ENCODE measurements at places on chromosomes 1 and 21.

DNA sequence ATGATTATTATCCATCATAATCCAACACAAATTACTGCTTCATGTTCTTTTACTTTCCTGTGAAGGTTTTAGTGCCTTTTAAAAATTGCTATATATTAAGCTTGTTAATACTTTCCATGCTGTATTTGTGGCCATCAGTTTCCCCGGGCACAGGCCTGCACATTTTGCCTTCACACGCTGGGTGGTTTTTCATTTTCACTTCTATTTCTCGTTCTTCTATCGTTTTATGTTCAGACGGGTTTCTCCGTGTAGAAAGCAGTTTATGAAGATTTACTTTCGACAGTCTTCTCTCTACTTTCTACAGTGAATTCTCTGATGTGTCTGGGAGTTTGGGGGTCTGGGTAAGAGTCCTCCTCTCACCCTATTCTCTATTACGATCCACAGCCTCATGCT is 9.5 kb downstream of the RUNX3 start:
- DNase-seq: no peak

DNA sequence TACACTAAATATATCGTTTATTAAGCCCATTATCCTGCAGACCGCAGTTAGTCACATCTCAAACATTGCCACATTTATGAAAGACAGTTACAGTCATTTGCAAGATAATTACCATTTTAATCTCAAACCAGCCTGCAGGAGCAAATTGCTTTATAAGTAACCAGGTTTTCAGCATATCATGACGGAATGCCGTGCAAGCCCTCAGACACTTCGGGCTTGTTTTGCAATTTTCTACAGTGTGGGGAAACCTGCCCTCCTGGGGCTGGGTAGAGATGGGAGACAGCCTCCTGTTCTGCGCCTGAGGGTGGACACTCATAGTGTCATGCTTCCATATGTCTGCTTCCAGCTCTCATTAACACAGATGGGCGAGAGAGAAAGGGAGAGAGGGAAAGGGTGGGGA is 563.9 kb downstream of the NPHP4 start:
- no peak for DNase-seq

DNA sequence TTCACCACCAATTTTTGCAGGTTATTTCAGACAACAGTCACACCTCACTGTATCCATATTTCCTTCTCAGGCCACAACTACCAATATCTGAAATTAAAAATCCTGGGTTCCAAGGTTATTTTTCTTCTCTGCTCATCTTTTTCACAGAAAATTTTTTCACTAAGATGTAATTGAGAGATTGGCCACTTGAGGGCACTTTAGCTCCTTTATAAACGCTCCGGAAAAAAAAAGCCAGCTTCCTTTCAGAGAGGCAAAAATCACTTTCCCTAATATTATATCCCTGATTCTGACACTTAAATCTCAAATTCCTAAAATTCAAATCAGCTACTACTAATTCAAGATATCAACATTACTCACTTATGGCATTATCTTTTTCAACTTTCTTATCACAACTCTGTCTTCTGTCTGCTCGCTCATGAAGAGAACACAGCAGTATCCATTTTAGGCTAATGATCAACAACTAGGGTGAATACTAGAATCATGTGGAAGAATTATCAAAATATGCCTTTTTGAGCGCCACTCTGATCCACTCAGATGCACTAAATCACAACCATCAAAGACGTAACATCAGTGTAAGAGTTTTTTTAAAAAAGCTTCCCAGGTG is 101.4 kb upstream of the RGS1 start:
- DNase-seq: peak; percentile 8

DNA sequence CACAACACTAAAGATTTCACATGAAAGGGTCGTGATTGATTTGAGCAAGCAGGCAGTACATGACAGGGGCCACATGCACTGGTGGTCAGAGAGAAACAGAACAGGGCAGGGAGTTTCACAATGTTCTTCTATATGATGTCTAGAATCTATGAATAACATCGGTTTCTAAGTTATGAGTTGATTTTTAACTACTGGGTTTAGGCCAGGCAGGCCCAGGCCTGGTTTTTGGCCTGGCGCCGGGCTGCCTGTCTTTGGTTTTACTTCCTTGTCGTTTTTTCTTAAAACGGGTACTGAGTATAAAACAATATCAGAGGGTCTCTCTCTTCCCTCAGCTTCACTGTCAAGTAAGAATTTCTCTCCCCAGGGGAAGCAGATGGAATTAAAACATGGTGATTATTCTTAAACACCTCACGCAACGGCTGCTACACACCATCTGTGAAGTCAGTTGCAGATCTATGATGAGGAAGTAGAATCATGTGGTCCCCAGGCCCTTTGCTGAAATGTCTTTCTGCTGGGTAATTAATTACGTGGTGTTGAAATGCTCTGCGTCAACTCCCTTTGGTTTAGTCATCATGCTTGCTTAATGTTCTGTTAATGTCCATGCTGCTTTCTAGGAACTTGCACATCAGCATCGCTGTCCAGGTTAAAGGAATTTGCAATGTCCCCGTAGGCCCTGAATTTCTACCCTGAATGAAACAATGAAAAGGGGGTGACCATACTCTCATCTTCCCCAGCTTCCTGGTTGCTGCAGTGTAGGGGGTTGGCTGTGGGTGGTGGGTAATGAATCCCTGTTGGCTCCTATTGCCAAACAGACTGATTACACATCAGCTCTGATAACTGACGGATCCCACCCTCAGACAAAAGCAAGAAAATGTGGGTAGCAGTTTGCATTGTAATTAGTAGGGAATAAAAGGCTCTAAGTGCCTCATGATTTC is 70.3 kb downstream of the SERINC2 start:
- no peak for DNase-seq

DNA sequence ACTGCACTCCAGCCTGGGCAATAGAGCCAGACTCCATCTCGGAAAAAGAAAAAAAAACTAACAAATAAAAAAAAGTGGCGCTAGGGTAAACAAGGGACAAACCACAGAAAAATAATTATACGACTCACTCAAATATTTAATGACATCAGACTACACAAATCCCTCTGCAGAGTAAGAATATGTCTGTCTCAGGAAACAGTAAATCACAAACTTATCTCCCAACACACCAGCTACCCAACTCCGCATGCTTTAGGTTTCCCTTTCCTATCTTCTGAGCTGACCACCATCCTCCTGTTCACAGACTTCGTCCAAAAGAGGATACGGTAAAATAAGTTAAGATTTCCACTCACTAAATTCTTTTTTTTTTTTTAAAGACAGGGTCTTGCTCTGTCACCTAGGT is 16.2 kb downstream of the WDR47 start:
- no peak for DNase-seq

- no peak for DNase-seq
Measured at GRCh38 chr1:231313661-231314060, 24.0 kb downstream of the EXOC8 start.

- DNase-seq: no peak
Measured at GRCh38 chr1:51072043-51072439, 30.0 kb upstream of the C1orf185 start.
